Sciatic nerve (tissue), 2 donors: ENCODE measurements at places on chromosomes 12 and 14.

- no peak for DNase-seq
Observed at GRCh38 chr12:55637467-55637866, 775 bp downstream of the OR10P1 start.

GRCh38 chr12:19539836-19540235 is 100.5 kb downstream of the AEBP2 start:
- no peak for DNase-seq

DNA sequence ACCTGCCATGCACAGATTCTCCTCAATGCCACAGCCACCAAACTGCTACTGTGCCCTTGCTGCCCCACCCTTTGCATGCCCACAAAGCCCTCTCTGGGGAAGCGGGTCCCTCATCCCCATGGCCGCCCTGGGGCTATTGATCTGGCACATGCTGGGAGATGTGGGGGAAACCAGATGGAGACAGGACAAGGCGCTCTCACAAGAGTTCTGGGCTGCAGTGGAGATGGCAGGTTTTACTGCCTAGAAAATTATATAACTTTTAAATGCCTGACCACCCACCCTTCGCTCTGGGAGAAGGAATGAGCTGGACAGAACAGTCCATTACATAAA is 10.6 kb upstream of the PIP4K2C start:
- DNase-seq = no peak

GRCh38 chr12:6772331-6772695 is at the start of gene LAG3:
TSS of gene LAG3 (plus strand) at chr12:6772520. CDS start at chr12:6772853, 333 bp downstream.
- no peak for DNase-seq

- no peak for DNase-seq
Observed at GRCh38 chr12:12975322-12976077, 23.5 kb upstream of the GPRC5D start.

GRCh38 chr12:14540801-14541462 is 26.8 kb downstream of the PLBD1 start:
- no peak for DNase-seq

- DNase-seq = no peak
Observed at GRCh38 chr14:91693346-91693745, 38.5 kb downstream of the CATSPERB start.

- DNase-seq = no peak
Observed at GRCh38 chr12:123444092-123445026, 7.9 kb upstream of the RILPL2 start.

DNA sequence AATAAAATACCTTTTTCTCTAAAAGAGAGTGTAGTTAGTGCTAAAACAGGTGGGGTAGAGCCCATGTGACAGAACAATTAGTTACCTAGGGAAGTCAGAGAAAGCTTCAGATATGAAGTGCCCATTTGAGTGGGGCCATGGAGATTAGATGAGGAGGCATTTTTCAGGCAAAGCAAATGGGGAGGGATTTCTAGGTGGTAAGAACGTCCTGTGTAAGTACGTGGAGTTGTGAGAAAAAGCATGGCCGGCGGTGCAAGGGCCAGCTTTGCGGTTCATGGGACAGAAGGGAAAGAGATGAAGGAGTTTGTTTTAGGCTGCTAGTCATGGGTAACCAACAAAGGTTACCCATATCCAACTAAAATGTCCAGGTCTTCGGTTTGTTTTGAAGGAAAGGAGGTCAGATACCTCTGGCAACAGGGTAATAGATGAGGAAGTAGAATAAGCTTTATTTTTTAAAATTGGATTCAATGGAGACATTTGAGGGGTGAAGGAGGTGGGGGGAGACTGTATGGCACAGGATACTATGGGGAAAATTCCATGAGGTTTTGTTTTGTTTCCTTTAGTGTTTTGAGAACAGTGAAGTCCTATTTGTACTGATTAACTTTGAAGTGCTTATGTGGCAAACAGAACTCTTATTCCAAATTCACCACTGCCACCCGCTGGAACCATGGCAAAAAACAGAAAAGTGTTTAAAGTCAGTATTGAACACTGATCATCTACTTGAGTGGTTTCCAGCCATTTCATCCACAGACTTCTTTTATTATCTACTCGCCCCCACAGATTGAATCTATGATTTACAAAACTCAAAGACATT is 10.0 kb upstream of the SNRPF start:
- DNase-seq = no peak

DNA sequence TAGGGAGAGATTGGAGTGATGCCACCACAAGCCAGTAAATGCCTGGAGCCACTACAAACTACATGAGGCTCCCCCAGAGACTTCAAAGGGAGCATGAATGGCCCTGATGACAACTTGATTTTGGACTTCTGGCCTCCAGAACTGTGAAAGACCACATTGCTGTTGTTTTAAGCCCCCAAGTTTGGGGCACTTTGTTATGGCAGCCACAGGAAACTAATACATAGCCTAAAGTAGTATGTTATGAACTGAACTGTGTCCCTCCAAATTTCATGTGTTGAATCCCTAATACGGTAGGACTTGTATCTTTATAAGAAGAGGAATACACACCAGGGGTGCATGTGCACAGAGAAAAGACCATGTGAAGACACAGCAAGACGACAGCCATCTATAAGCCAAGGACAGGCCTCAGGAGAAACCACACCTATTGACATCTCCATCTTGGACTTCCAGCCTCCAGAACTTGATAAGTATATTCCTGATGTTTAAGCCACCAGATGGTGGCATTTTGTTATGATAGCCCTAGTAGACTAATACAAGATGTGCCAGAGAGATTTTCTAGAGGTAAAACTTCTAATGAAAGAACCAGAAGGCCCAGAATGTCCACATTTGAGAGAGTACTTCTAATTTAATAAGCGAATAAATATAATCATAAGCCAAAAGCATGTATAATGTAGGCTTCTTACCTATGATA is 127.1 kb upstream of the BMP4 start:
- DNase-seq = no peak

- DNase-seq = no peak
Observed at GRCh38 chr14:65709576-65709975, 297.0 kb downstream of the FUT8 start.

DNA sequence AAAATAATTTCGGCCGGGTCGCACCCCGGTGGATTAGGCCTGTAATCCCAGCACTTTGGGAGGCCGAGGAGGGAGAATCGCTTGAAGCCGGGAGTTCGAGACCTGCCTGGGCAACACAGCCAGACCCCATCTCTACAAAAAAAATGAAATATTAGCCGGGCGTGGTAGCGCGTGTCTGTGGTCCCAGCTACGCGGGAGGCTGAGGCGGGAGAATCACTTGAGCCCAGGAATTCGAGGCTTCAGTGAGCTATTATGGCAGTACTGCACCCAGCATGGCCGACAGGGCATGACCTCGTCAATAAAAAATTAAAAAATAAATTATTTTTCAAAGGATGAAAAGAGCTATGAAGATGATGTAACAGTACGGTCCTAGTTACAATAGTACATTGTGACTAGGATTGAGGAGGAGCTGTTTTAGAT is 523 bp downstream of the GTF2H3 start:
- DNase-seq = no peak

GRCh38 chr12:46788072-46788887 is 37.5 kb downstream of the SLC38A4 start:
- DNase-seq = no peak

DNA sequence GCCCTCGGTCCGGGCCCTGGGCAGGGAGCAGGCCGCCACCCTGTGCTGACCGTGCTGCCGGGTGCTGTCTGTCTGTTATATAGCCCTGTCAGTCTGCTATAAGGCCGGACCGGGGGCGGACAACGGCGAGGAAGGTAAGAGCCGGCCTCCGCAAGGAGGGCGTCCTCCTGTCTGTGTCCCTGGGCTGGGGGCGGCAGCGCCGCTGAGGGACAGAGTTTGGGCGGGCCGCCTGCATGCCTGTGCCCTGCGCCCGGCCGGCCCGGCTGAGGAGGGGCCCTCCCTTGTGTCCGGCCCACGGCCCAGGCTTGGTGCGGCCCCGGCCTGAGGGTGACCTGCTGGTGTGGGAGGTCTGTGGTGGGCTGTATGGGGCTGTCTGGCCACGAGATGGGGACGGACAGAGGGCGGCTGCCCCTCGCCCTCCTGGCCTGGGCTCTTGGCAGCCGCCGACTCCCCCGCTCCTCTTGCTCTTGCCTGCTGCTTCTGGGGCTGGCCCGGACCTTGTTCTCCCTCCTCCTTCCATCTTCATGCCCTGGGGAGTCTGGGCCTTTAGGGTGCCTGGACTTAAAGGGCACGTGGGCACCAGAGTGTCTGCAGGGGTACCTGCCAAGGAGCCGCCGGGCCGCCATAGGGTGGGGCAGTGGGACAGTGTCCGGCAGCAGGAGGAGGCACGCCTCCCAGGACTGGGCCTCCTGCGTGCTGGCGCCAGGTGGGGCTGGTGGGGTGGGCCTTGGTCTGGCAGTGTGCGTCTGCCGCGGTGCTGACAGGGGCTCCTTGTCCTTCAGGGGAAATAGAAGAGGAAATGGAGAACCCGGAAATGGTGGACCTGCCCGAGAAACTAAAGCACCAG is 25.1 kb upstream of the CRIP2 start:
- DNase-seq = no peak

DNA sequence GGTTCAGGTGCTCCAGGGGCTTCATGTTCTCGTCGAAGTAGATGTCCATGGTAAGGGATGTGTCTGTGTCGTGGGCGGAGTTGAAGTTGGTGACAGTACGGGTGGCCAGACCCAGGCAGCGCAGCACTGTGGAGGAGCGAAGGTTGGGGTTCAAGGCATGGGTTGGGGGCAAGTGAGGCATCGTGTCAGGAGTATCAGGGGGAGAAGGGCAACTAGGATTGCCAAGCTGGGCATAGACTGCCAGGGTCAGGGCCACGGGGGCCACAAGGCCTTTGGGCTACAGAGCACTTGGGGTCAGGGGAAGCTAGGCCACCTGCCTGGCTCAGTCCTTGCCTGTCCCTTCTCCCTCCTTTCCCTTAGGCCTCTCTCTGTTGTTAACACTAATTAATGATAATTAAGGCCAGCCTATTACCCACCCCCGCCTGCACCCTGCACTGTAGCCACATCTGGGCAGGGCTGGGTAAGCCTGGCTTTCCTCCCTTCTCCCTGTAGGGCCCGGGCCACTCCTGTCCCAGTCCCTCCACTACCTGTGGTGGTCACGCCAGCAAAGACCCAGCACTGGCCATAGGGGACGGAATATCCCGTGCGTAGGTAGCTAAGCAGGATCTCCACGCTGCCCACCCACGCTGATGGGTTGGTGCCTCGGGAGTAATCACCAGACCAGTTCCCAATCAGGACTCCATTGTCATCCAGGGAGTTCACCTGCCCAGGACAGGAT is 4.3 kb downstream of the TGM1 start:
- DNase-seq = no peak

DNA sequence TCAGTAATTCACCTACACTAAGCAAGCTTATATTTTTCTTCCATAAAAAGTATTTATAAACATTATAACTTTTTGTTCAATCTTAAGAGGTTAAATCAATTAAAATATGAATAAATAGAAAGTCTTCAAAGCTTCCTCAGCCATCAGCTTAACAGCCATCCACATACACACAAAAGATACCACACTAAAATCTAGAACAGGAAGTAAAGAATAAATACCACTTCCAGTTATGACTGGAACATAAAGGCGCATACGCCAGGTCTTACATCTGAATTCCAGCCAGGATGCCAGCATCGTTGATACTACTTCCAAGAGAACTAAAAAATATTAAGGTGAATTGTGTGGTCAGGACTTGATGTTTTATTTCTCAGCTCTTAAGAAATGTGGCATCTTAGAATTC is 17.0 kb downstream of the SIX1 start:
- DNase-seq = no peak

- no peak for DNase-seq
Observed at GRCh38 chr12:132363661-132364347, 34.4 kb upstream of the GALNT9 start.

GRCh38 chr12:55933169-55933798 is 2.3 kb downstream of the DGKA start:
- DNase-seq = no peak

GRCh38 chr12:76680940-76681339 is 83.0 kb upstream of the ZDHHC17 start:
- DNase-seq = no peak

DNA sequence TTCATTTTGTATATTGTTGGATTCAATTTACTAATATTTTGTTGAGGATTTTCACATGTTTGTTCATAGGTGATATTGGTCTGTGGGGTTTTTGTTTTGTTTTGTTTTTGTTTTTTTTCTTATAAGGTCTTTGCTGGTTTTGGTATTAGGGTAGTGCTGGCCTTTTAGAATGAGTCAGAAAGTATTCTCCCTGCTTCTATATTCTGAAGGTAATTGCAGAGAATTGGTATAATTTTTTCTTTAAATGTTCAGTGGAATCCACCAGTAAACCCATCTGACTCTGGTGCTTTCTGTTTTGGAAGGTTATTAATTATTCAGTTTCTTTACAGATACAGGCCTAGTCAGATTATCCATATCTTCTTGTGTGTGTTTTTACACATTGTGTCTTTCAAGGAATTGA is 8.9 kb downstream of the TOGARAM1 start:
- DNase-seq = no peak

GRCh38 chr12:121963341-121964018 is 45.1 kb downstream of the CFAP251 start:
- DNase-seq = no peak

- DNase-seq = no peak
Observed at GRCh38 chr12:58106195-58106594, 164.8 kb downstream of the ATP23 start.

DNA sequence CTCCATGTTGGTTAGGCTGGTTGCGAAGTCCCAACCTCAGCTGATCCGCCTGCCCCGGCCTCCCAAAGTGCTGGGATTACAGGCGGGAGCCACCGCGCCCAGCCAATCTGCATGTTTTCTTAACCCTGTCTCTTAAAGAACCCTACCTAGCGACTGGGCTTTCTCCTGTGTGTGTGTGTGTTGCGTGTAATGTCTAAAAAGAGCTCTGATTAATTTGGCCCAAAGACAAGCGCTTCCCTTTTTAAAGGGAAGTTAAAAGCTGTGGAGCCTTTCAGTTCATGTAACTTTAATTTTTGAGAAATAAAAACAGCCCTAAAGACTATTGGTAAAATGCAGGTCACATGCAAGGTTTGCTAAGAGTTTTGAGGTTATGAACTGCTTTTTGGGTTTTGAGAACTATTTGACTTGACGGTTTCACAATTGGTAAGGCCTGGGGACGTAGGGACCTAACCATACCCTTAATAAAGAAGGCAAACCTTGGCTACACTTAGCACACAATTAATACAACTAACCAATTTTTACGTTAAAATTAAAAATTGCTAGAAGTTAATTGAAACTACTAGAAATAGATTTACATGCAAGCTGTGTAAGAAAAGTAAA is 103.2 kb downstream of the KCNMB4 start:
- no peak for DNase-seq

- no peak for DNase-seq
Observed at GRCh38 chr14:52253503-52253902, 14.0 kb upstream of the PTGDR start.

- no peak for DNase-seq
Observed at GRCh38 chr12:81083906-81084513, 6.1 kb downstream of the ACSS3 start.

- DNase-seq = no peak
Observed at GRCh38 chr12:47314996-47315395, 235.2 kb upstream of the AMIGO2 start.

- no peak for DNase-seq
Observed at GRCh38 chr14:29955087-29955486, 27.4 kb upstream of the PRKD1 start.
